ENCODE measurements at places on chromosomes 16 and 17. TPM values are rescaled to one million over a fixed set of nuclear protein-coding genes. Genes with fewer than 3 reads are reported as not detected.

The SEPTIN12 gene
- total RNA-seq, result not detected

The SOST gene
- total RNA-seq, result not detected

The MPP2 gene
- 4.0 TPM for total RNA-seq

The DGKE gene
- total RNA-seq, result 25.0 TPM

The CD19 gene
- total RNA-seq, result 1.4 TPM

The MILR1 gene
- total RNA-seq, result not detected

The GNAO1 gene
- total RNA-seq, result 21.0 TPM

The GLIS2 gene
- 1.3 TPM for total RNA-seq
